ENCODE measurements at places on chromosomes 1 and 21. TPM values are rescaled to one million over a fixed set of nuclear protein-coding genes. Genes with fewer than 3 reads are reported as not detected.

Gene TMEM35B
- total RNA-seq = 19.0 TPM

Gene CSMD2
- 0.47 TPM for total RNA-seq

Gene C8A
- total RNA-seq = not detected

Gene LIN28A
- total RNA-seq = not detected

Gene ESRRG
- 27.6 TPM for total RNA-seq

Gene FCRL5
- 0.32 TPM for total RNA-seq

Gene AJAP1
- total RNA-seq = 0.06 TPM

Gene DNALI1
- 7.3 TPM for total RNA-seq

Gene MTMR11
- total RNA-seq = 8.6 TPM

Gene TMEM200B
- 3.8 TPM for total RNA-seq

Gene SYCP1
- not detected for total RNA-seq

Gene GDAP2
- 17.7 TPM for total RNA-seq

Gene DMRTA2
- not detected for total RNA-seq

Gene SMIM12
- 39.2 TPM for total RNA-seq

Gene TRIM62
- total RNA-seq = 2.8 TPM

DNA sequence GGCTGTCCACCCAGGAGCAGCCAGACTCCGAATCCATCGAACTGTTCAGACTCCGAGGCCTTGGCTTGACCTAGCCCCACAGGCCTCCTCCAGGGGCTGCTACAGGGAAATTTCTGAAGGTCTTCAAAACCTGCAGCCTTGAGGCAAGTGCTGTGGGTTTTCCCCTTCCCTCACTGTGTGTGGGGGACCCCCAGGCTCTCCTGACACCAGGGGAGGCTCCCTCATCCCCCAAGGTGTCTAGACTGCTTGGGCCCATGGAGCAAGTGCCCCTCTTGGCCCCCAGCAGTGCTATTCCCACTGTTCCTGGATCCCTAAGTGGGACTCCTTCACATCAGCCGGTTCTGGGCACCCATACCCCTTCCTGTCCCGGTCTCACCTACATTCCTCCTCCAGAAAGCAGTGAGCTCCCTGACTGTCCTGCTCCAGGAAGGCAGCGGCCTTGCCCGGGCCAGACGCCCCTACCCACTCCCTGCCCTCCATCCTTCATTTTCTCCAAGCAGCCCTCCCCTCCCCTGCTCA is 814 bp downstream of the PAQR7 start:
- no peak for DNase-seq

DNA sequence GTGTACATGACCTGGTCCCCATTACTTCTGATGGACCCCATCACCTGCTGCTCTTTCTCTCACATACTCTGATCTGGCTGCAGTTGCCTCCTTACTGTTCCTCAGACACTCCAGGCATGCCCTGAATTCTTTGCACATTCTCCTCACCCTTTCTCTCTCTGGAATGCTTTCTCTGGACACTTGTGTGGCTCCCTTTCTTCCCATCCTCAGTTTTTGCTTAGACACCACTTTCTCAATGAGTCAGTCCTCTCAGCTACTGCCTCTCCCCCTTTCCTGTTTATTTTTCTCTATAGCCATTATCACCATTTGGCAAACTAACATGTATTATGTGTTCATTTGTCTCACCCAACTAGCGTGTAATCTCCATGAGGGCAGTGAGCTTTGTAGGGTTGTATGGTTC is 28.1 kb downstream of the PLXNA2 start:
- no peak for DNase-seq

DNA sequence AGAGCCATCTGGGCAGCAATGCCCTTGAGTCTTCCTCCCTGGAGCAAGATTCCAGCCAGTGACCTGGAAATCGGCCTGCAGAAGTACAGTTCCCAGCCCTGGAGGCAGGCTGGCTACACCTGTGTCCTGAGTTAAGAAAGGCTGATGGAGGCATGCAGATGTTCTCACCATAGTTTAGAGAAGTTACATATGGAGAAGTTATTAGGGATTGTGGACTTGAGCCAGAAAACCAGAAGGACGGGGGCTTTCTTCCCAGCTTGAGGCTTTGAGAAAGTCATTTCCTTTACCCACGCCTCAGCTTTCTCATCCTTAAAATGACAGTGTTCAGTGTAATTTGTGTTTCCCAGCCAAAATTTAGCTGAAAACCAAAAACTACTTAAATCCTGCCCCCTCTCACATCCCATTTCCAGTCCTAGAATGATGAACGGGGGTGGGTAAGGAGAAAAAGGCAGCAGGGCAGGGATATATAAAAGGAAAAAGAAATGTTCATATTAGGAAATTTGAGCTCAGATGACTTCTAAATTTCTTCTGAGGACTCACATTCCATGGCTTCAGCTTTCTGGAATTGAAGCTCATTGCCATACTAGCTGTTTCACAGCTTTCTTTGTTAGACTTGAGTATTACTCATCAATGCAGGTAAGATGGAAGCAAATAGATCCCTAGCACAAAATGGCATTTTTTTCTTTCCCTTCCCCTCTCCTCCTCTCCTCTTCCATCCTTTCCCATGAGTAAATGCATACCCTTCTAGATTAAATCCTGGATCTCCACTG is 14.4 kb upstream of the C8B start:
- no peak for DNase-seq

GRCh38 chr1:33930346-33931110 is 66.6 kb downstream of the HMGB4 start:
- no peak for DNase-seq

- no peak for DNase-seq
Observed at GRCh38 chr21:33249331-33250002, 16.7 kb upstream of the IL10RB start.

DNA sequence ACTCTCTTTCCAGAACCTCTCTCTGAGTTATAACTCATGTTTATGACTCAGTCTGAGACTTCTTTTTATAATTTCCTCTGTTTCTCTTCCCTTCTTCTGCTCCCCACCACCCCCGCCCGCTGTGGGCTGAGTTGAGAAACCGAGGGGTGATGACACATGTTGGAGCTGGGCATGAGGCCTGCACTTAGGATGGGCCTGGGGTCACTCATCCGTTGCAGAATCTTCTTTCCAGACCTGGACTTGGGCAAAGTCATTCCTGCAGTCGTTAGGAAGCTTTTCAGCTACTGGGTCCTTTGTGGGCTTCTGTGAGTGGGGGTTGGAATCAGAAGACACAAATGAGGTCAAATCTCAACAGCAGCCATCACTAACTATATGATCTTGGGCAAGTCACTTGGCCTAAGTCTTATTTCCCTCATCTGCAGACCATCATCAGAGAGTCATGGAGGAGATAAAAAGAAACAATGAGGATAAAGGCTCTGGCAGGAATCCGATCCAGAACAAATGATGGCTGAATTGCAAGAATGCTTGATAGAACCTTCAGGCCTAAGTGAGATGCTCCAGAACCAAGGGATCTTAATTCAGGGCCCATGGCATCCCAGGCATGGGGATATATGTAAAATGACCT is 53.4 kb downstream of the RPS6KA1 start:
- no peak for DNase-seq

- DNase-seq = no peak
Observed at GRCh38 chr1:161145832-161146231, 7.9 kb upstream of the UFC1 start.

DNA sequence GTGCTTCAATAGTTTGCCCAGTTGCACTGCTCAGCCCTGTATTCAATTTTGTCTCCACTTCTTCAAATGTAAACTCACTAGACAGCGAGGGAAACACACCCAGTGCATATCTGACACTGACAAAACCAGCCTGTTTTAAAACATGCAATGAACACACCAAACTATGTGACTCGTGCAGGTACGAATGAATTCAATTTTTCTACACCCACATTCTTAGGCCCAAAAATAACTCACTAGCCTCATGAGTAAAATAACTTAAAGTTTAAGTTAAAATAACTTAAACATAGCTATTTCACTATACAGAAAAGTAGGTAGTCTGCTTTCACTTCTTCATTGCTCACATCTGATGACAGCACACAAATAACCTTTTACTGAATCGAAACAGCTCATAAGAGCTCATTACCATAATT is 21.1 kb downstream of the TTC13 start:
- DNase-seq = no peak

GRCh38 chr1:150386592-150386991 is 22.6 kb downstream of the RPRD2 start:
- no peak for DNase-seq

GRCh38 chr1:86239894-86240293 is 83.3 kb upstream of the COL24A1 start:
- no peak for DNase-seq

DNA sequence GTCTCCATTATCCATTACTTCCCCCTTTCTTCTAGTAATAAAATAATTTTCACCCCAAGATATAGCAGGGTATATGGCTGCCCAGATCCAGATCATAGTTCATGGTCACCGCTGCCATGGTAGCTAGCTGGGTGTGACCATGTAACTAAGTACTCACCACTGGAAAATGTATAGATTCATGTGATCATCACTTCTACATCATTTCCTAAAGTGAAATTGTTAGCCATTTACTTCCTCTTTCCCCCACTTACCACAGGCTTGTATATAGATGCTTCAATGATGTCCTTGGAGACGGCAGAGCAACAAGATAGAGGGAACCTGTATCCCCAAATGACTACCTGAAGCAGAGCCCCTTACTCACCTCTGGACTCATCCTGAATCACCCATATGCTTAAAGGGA is 22.7 kb upstream of the EYA3 start:
- no peak for DNase-seq

DNA sequence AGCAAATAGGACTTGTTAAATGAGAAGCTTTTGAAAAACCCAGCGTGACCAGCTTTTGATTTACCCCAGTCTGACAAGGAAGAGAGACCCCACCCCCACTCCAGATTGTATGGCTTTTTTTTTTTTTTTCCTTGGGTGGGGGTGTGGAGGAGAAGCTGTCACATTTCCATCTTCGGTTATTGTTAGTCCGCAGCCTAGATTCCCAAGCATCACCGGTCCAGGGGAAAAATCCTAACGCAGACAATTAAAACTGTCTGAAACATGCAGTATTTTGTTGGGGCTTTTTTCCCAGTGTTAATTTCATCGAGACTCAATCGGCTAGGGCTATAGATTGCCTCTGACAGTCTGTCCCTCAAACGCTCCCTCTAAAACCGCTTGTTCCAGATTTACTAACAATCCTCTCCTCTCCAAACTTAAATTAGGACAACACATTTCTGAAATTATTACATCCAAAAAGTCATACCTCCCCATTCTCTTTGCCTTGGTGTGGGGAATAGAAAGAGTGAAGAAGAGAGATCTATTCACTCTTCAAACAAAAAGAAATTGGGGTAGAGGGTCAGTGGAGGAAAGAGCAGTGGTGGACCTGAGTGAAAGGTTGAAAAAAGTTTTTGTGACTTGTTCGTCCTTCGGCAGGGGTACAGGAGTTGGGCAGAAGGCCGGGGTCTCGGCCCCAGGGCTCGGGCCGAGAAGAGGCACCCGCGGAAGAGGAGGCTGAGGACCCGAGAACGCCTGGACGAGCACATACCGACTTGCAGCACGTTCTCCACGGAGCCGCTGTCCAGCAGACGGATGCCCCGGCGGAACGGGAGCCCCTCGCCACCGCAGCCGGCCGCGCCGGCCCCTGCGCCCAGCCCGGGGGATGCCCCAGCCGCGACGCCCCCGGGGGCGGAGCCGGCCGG is 1.1 kb downstream of the ZSWIM5 start:
- peak; percentile 69 for DNase-seq

- DNase-seq = no peak
Observed at GRCh38 chr1:191608367-191608766, 549.9 kb upstream of the RGS18 start.

- DNase-seq = no peak
Observed at GRCh38 chr1:54619749-54620148, 3.6 kb downstream of the FAM151A start.

DNA sequence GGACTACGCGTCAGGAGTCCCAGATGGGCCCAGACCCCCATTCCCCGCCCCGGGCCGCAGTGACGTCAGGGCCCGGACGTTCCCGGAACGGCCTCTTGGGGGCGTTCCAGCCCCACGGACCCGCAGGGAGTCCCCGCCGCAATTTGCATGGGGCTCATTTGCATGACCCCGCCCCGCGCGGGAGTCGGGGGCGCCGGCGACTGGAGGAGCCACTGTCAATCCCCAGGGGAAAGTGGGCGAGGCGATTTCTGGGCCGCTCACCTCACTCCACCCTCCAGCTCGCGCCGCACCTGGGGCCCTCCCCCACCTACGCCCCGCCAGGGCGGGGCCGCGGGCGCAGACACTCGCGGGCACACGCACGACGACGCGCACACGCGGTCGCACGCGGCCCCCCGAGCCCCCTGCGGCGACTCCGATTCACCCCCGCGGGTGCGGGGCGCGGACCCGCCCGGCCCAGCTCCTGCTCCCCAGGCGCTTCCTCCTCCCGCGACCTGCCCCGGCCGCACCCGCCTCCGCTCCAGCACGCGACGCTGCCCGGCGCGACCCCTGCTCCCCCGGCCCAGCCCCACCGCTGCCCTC is 13.2 kb downstream of the AGRN start:
- peak; percentile 78 for DNase-seq

GRCh38 chr1:236429715-236430274 is 35.7 kb downstream of the EDARADD start:
- DNase-seq = no peak

- no peak for DNase-seq
Observed at GRCh38 chr1:225674381-225674780, 21.5 kb upstream of the ENAH start.

- no peak for DNase-seq
Observed at GRCh38 chr1:113307771-113308445, 82.4 kb upstream of the MAGI3 start.

GRCh38 chr1:151905070-151905442 is 4.3 kb downstream of the THEM4 start:
- peak; percentile 46 for DNase-seq

GRCh38 chr1:42047508-42047880 is 105.7 kb upstream of the GUCA2B start:
- no peak for DNase-seq

DNA sequence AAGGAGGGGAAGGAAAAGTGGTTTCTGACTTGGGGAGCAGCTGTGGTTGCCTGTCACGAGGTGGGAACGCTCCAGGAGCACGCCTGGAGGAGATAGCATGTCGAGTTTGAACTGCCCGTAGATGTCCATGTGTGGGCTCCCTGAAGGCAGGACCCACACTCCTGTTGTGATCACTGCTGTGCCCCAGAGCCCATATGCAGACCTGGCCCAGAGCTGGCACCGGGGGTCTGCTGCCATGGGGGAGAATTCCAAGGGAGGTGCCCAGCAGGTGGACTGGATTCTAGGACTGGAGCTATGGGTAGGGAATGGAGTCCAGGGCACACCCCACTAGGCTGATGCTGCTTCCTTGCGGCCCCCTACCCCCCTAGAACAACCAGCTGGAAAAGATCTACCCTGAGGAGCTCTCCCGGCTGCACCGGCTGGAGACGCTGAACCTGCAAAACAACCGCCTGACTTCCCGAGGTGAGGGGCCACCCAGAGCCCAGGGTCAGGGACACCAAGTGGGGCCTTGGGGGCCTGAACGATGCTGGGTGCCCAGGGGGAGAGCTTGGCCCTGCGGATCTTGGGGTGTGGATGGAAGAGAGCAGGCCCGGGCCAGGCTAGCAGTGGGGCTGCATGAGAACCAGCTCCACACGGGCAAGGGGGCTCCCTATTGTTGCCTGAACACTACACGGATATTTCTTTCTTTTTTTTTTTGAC is 9.3 kb downstream of the PODN start:
- DNase-seq = peak; percentile 43

All from right cardiac atrium (tissue), 5 donors.